M059J (cell line): ENCODE measurements at places on chromosomes 1 and 21. TPM values are rescaled to one million over a fixed set of nuclear protein-coding genes. Genes with fewer than 3 reads are reported as not detected.
A peak's percentile ranks its signal among the peaks of the same experiment; 100 is the strongest.

ZNF670 gene
- total RNA-seq: 5.4 and 9.3 TPM in 2 replicates

NENF gene
- 80.0 and 109 TPM in 2 replicates for total RNA-seq

- DNase-seq: no peak
These were observed 131.5 kb downstream of the DNM3 start for GRCh38 chr1:171972846-171973245.

GRCh38 chr1:147641695-147642592 lies 28.4 kb downstream of the ACP6 start:
- DNase-seq: peak; percentile 59

GRCh38 chr1:111597426-111597825 lies 22.2 kb upstream of the RAP1A start:
- no peak for DNase-seq
